ENCODE measurements at places on chromosomes 1 and 21.
A peak's percentile ranks its signal among the peaks of the same experiment; 100 is the strongest.

DNA sequence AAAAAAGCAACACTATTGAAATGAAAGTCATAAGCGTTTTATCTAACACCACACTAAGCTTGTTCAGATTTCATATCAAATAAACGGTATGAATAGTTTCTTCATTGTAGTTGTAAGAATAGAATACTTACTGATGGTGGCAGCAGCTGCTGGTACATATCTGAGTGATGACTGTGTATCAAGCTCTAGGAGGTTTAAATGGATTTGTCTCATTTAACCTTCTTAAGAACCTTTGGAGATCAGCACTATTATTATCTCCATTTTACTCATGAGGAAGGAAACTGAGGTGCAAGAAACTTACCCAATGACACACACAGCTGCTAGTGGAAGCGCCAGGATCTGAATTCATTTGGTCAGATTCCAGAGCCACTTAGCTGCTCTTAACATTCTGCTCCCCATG lies 104.0 kb downstream of the EIF4G3 start:
- no peak for ATAC-seq

DNA sequence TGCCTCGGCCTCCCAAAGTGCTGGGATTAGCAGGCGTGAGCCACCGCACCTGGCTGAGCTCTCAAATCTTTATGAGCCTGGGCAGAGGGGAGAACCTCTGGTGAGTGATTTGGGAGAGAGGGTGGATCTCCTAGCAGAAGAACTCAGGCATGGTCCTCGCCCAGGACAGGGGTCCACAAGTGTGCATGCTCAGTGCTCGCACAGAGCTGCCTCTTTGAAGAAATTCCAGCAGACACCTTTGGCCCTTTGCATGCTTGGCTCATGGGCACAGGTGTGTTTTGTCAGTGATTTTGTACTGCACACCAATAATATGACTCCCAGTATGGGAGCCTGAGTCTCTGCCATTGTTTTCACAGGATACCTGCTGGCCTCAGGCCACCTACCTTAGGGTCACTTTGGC lies 11.8 kb upstream of the PRAMEF12 start:
- no peak for ATAC-seq

- no peak for ATAC-seq
Observed at GRCh38 chr1:158248771-158249170, 5.5 kb upstream of the CD1A start.

- no peak for ATAC-seq
Observed at GRCh38 chr1:110638058-110638457, 31.9 kb upstream of the KCNA2 start.

GRCh38 chr1:67685558-67686266 lies 711 bp downstream of the GADD45A start:
- peak; percentile 15 for ATAC-seq

DNA sequence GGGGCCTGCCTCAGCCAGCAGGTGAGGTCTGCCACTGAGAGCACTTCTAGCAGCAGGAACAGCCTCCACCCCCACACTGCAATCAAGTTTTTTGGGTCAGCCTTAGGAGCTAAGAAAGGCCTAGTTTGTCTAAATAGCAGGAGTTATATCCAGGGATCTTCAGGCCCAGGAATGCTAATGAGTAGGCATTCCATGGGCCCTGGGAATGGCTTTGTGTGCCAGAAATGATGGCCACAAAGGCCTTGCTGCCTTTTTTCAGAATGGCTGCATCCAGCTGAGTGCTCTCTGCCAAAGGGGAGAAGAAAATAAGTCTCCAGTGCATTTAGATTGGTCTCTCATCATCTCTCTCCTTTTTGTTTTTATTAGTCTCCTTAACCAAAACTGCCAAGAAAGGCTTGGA lies 2.8 kb downstream of the MRTO4 start:
- no peak for ATAC-seq

GRCh38 chr1:196558411-196558810 lies 49.8 kb downstream of the KCNT2 start:
- ATAC-seq = no peak

- ATAC-seq = peak; percentile 39
Observed at GRCh38 chr1:93180723-93181613, at the start of gene CCDC18. TSS of gene CCDC18 (plus strand) at chr1:93180724. CDS start at chr1:93183362, 2,638 bp downstream.

- no peak for ATAC-seq
Observed at GRCh38 chr1:162676087-162676486, 43.8 kb downstream of the DDR2 start.

- ATAC-seq = no peak
Observed at GRCh38 chr1:118960026-118960561, 28.0 kb downstream of the TBX15 start.

DNA sequence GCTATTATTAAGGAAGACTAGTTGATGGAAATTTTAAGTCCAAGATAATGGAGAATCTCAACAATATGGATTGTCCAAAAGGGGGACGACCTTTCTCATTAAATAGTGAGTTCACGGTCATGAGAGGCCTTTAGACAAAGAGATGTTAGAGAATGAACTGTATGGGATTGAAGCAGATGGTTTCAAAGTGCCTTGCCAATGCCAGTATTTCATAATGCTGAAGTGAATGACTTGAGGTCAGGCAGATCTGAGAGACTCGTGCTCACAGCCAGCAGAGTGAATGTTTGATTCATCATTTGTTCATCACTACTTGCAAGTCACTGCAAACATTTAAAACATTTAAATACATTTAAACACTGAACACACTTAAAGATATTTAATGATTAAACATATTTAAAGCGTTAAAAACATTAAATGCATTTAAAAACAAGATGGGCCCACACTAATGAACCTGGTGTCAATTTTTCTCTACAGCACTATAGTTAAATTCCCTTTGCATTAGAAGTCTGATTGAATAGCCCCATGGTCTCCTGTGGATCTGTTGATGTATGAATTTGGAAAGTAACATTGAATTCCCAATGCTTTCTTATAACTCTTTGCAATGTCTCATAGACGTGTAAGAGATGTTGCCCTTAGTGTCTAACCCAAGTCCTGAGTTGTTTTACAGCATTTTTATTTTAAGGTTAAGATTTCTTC lies 80.7 kb downstream of the TGFB2 start:
- no peak for ATAC-seq
